ENCODE measurements at places on chromosomes 4 and X.

DNA sequence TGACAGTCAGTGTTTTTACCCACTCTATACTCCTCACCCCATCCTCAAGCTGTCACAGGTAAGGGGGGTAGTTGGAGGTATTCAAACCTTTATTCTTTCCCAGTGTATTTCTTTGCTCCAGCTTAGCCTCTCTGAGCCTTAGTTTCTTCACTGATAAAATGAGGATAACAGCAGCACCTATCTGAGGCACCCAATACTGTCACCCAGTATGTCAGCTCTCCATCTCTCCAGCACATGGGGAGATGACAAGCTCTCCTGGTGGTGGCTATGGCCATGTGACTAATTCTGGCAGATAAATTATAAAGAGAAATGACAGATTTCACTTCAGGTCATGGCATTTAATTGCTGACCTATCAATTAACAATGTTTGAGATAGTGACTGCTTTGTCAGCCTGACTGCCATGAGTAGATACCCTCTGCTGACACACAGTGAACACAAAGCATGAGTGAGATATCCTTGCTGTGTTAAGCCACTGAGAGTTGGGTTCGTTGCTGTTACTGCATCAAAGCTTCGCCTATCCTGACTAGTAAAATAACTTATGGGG, 176.4 kb upstream of the TBC1D9 start:
- DNase-seq, result no peak

- no peak for DNase-seq
These were observed 41.9 kb downstream of the UBA6 start for GRCh38 chr4:67659065-67659464.

DNA sequence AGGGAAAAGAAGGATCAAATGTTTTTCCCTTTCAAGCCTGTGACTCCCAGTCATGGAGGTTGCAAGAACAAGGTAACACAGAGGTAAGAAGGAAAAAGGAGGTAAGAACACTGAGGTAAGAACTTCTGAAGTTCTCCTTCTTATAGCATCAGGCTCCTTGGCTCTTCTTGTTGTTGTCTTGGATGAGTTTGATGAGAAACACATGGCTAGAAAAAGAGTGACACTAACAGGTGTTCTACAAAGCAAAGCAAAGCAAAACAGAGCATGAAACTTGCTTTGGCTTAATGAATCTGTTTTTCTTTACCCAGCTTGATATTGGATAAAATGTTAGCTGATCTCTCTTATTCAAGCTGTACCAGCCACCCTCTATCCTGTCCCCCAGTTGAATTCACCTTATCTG, 231.2 kb upstream of the F9 start:
- no peak for DNase-seq

- no peak for DNase-seq
These were observed 244.5 kb upstream of the SPANXN1 start for GRCh38 chrX:145002771-145003170.

- no peak for DNase-seq
These were observed 341.4 kb downstream of the GUCY2F start for GRCh38 chrX:109140463-109140862.

DNA sequence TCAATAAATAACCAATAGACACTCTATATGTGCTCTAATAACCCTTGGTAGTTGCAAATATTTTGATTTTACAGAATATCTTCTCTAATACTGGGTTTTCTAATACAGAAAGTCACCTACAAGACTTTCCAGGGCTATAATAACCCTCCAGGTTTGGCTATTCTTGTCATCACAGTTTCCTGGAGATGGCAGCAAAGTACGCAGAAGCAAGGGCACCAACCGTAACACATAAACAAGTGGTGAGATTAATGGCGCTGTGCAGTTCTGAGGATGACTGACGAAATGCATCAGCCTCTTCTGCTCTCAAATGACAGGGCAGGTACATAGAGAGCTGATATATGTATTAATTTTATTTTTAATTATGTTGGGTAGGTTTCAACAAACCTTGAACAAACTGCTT, 122.4 kb downstream of the C4orf33 start:
- DNase-seq, result peak; percentile 79

DNA sequence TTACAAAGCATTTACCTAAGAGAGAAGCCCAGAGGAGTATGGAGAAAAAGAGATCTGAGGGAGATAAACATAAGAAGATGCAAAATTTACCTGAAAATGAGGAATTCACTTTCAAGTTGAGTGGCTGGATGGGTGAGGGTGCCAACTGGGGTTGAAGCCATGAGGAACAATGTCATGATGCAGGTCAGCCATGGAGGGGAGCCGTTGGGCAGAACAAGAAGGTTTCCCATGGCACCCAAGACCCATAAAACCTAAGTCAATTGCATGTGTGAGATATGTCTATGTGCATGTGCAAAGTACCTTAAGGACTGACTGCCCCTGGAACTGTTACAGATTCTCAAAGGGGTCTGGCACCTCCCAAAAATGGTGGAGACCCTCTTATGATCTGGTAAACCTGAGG, 46.6 kb upstream of the PRRG1 start:
- DNase-seq, result no peak

GRCh38 chr4:21327976-21328700, 620.4 kb downstream of the KCNIP4 start:
- DNase-seq, result no peak

GRCh38 chr4:147793569-147794313, 61.9 kb downstream of the ARHGAP10 start:
- no peak for DNase-seq

GRCh38 chrX:28876408-28876807, 289.2 kb downstream of the IL1RAPL1 start:
- DNase-seq, result no peak

- DNase-seq, result no peak
These were observed 55.0 kb downstream of the RPS6KA6 start for GRCh38 chrX:84133023-84133422.

DNA sequence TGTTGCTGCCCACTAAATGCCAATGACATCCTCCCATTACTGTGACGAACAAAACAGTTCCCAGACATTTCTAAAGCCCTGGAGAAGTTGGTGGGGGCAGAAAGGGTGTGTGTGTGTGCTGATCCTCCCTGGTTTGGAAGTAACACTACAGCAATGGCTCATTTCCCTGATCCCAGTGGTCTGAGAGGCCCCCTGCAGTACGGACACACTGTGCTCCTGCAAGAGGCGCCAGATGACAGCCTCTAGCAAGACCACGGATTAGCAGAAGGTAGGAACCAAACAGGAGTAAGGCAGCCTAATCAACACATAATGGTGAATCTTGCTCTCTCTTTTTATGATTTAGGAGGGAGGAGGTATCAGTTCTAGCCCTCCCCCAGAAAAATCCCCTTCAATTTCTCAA, 49.6 kb downstream of the CHRDL1 start:
- no peak for DNase-seq

DNA sequence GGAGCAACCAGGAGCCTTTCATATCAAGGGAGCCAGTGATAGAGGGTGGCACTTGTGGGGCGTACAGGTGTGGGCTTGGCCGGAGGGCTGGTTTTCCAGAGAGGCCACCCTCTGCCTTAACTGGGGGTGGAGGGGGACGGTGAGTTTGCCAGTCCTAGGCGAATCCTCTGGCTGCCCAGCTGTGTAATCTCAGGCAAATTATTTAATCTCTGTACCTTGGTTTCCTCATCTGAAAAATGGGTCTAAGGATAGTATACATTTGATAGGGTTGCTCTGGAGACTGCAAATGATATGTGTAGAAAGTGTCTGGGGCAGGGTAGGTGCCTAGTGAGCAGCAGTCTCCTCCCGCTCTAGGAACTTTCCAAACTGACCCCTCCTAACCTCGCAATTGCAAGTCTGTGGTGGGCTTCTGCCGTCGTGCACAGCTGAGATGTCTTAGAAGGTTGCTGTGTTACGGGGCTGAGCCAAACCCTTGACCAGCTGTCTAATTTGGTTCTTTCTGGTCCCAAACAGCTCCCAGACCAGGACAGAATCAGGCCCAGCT, 3.8 kb upstream of the CXCR3 start:
- no peak for DNase-seq

DNA sequence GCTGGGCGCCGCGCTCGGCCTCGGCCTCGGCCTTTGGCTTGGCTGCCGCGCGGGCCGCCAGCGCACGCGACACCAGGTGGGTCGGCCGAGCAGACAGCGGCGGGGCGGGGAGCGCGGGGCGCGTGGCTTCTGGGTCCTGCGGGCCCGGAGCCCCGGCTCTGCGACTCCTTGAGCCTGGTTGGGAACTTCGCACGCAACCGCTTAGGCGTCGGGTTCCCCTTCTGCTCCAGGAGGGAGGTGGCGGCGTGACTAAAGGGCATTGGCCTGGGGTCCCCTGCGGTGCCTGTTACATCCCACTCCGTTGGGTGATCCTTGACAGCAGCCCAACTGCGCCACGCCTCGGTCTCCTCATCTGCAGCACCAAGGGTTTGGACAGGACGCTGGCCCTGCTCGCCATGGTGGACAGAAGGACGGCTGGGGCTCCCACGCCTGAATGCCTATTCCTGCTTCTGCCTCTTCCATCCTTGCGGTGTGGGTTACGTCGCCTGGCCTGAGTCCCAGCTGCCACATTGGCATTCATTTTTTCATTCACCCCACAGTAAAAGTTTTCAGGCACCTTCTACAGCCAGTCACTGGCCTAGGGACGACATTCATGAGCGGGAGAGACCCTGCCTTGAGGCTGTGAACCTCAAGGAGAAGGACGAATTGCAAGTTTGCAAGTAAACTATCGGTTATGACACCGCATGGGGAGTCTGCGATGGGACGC, 631 bp downstream of the EVC start:
- no peak for DNase-seq

- DNase-seq, result no peak
These were observed 27.6 kb upstream of the MSX1 start for GRCh38 chr4:4831825-4832224.

DNA sequence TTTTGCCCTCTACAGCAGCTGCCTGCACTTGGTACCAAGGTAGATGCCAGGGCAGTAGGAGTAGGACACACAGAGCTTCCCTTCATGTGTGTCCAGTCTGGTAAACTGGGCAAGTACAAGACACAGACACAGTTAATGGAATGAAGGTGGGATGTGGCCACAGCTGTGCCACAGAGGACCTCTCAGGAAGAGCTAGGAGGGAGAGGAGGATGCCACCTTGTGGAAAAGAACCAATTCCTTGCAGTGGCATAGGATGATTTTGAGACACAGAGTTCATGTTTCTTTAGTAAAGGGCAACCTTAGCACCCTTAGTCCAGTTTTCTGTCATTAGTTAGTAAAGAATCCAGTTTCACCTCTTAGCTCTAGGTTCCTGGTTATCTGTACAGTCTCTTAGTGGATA, 36.3 kb upstream of the TBC1D14 start:
- DNase-seq, result no peak

GRCh38 chr4:138645289-138645688, 370.3 kb upstream of the NOCT start:
- no peak for DNase-seq

DNA sequence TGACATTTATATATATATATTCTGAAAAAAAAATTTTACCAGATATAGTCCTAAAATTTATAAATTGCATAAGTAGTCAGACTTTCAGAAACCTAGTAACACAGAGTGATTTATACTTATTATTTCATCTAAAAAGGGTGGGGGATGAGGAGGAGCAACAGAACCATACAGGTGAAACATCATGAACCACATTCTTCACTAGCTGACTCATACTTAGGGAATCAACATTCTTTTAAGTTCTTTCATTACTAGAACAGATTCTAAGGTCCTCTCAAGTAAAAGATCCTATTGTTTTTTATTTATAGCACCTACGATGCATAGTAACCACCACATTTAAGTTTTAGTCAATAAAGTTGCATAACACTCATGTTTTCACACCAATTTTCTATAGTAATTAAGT, 166.1 kb downstream of the LRBA start:
- no peak for DNase-seq

GRCh38 chrX:2592279-2592678, 91.5 kb upstream of the DHRSX start:
- no peak for DNase-seq

DNA sequence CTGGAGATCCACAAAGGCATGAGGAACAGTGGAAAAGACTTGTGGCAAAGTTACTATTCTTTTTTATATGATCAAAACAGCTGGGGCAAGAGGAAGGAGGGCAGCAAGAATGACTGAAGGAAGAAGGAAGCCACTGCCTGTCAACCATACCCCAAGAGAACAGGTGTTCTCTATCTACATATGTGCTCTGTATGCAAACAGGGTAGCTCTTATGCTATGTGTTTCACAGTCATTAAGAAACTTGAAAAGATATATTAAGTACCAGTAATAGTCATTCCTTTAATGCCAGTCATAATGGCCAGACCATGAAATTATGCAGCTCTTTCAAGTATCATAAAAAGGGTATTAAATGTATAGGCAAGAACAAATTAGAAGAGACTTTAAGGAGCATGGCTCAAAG, 363.9 kb downstream of the KLHL13 start:
- no peak for DNase-seq

DNA sequence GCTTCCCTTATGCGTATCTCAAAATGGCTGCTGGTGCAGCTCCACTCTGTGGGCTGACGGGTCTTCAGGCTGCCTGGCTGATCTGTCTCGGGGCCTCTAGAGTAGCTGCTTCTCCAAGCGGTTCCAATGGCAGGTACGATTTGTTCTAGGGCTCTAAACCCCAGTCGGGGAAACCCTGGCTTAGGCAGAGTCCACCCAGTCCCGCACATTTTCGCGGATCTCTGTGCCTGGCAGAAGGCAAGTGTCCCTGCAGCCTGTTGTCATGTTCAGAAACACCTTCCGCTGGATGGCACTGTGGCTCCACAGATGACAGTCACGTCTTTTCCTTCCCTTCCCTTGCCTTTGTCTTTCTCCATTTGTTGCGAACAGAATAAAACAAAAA, 54.4 kb downstream of the NBDY start:
- DNase-seq, result no peak

DNA sequence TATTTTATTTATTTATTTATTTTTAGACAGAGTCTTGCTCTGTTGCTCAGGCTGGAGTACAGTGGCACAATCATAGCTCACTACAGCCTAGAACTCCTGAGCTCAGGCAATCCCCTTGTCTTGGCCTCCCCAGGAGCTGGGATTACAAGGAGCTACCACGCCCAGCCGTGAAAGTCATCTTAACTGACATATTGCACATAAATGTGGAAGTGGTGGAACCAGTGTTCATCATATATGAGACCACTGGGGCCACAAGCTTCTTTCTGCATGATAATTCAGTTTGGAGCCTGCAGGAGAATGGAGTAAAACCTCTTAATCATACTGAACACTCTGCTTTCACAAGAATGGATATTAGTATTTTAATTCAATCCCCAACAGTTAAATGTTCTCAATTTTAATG, 12.5 kb upstream of the CTSO start:
- DNase-seq, result no peak

- DNase-seq, result peak; percentile 34
These were observed 46.4 kb upstream of the SPRY1 start for GRCh38 chr4:123350191-123350544.

- DNase-seq, result no peak
These were observed 36.4 kb upstream of the MAMLD1 start for GRCh38 chrX:150326541-150327247.

All from NCI-H510A treated with DMSO at 0.1 percent for 48 hours (cell line).